ENCODE measurements at places on chromosomes 6 and 20. TPM values are rescaled to one million over a fixed set of nuclear protein-coding genes. Genes with fewer than 3 reads are reported as not detected.

Gene TRIM40
- total RNA-seq, result not detected

Gene DLGAP4
- total RNA-seq, result 9.5 TPM

Gene IRF4
- total RNA-seq, result not detected

Gene OVOL2
- not detected for total RNA-seq

Gene TMEM200A
- total RNA-seq, result 402 TPM

Gene GLP1R
- not detected for total RNA-seq

Gene MTFR2
- 0.30 TPM for total RNA-seq

Gene BMP5
- not detected for total RNA-seq

Gene RBCK1
- 65.0 TPM for total RNA-seq

Gene FAM209B
- not detected for total RNA-seq

Gene OR12D2
- total RNA-seq, result not detected

Gene KCNK15
- 0.09 TPM for total RNA-seq

Gene MYB
- total RNA-seq, result 4.0 TPM

Gene CDH4
- 4.1 TPM for total RNA-seq

Gene NKAIN4
- not detected for total RNA-seq

Gene CGAS
- 5.6 TPM for total RNA-seq

Gene EFCAB8
- total RNA-seq, result under 0.01 TPM

Gene IRAK1BP1
- 3.2 TPM for total RNA-seq

Gene SLC23A2
- 17.6 TPM for total RNA-seq

Gene RGS17
- 11.3 TPM for total RNA-seq

Gene THBS2
- total RNA-seq, result 1,449 TPM

Gene TFAP2B
- not detected for total RNA-seq

Gene ALDH8A1
- 3.8 TPM for total RNA-seq

Gene LY6G6D
- not detected for total RNA-seq

Gene NKX2-4
- total RNA-seq, result not detected

Gene CLPSL2
- not detected for total RNA-seq

Measured in smooth muscle cell of the umbilical artery (primary cell).